Activated T-helper 1 cell treated with anti-CD3 and anti-CD28 coated beads, Interleukin-2, amount 50 U/mL, for 16 hours (primary cell): ENCODE measurements at places on chromosomes 13 and 19.

DNA sequence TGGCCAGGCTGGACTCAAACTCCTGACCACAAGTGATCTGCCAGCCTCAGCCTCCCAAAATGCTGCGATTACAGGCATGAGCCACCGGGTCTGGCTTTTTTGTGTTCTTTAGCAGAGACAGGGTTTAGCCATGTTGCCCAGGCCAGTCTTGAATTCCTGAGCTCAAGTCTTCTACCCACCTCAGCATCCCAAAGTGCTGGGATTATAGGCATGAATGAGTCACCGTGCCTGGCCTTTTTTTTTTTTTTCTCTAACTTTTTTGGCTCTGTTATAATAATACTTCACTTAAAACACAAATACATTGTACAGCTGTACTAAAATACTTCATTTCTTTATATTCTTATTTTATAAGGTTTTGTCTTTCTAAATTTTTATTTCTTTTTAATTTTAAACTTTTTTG lies 599.5 kb upstream of the PCDH9 start:
- no peak for DNase-seq

- DNase-seq = no peak
Measured at GRCh38 chr13:110784704-110785103, 71.2 kb downstream of the ING1 start.

DNA sequence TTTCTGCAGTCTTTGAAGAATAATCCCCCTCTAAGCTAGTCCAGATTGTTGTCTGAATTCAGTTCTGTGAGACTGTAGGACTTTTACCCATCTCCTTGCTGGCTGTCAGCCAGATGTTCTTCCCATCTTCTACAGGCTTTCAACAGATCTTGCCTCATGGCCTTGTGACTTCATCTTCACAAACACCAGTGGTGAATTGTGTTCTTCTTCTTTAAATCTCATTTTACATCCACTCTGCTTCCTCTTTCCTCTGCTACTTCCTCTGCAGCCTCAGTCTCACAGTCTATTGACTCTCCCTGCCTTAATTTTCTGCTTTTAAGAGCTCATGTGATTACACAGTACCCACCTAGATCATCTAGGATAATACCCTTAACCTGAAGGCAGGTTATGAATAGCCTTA lies 859.0 kb upstream of the SLITRK1 start:
- DNase-seq = no peak

DNA sequence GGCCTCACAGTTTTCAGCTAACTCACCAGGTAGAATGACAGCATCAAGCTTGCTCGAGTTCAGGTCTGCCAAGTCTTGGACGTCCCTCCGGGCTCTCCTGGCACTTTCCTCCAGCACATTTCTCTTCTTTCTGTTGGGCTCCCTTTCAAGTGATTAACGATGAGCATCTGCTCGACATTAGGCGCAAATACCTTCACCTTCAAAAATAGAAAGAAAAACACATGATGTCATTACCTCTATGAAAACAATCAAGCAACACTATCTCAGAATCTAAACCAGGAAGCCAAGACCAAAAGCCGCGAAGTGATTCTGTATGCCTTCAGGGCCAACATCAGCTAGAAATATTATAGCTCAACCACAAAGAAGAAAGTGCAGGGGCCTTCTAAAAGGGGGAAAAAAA lies 15.4 kb upstream of the CLN5 start:
- no peak for DNase-seq

GRCh38 chr13:37539170-37539569 lies 59.4 kb downstream of the POSTN start:
- no peak for DNase-seq

DNA sequence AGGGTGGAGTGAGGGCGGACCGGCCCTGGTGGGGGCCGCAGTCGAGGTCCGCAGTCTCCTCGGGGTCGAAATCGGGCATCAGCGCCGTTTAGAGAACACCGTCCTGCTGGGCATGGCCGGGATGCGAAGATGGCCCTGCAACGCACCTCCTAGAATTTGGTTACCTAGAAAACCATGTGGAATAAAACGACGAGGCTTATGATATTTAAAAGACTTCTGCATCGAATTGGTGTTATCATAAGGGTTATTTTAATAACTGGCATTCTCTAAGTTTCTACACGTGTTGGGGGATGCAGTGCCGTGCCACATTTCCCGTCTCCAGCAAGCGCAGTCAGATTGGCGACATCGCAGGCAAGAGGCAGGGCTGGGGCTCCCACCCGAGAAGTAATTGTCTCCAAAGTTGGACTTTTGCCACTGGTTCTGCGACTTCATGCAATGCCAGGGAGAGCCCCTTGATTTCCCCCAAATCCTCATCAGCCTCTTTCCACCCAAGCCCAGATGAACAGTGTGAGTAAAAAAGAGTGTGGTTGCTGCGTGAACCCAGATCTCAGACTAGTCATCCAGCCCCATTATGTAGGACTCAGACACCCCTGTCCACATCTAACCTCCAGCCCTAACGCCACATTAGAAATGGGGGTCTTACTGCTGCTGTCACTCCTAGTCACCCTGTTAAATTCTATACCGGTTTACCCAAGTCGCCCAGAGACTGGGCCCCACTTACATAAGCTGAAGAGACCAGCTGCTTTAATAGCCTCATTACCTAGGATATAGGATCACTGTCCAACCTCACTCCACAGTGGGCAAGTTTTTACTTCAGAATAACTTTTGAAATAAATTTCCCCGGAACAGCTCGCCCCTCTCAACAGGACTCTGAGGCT lies 571 bp upstream of the DHRS12 start:
- no peak for DNase-seq

DNA sequence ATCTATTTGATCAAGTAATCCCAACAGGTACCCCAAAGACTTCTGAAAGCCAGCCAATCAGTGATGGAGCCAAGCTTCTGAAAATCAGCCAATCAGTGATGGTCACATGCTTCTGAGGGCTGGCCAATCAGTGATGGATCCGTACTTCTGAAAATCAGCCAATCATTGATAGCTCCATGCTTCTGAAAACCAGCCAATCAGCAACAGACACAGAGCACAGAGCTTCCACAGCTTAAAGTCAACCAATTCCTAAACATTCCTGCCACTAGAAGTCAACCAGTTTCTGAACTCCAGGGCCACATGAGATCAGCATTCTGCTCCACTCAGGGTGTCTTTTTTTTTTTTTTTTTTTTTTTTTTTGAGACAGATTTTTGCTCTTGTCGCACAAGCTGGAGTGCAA lies 8.2 kb upstream of the HSD17B14 start:
- DNase-seq = no peak

DNA sequence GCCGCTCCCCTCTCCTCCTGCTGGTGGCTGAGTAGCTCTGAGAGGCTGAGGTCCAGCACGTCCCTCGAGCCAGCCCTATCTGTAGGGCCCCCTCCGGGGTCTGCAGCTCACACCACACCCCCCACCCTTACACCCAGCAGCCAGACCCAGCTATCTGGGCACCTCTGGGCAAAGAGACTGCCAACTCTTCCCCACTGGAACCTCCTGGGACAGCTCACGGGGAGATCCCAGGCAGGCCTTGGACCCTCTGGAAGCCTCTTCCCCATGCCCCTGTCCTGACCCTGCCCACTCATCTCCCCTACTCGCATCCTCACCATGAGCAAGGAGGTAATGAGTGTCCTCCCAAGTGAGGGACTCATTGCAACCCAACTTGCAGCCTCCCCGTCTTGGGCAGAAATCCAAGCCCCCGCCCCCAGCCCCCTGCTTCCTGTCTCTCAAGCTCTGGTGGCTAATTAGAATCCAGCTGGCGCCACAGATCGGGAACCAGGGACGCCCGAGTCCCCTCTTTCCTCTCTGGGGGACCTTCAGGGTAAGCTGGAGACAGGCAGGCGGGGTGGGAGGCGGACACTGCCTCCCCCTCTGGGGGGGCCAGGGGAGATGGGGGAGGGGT lies 22.1 kb downstream of the ADGRL1 start:
- no peak for DNase-seq

DNA sequence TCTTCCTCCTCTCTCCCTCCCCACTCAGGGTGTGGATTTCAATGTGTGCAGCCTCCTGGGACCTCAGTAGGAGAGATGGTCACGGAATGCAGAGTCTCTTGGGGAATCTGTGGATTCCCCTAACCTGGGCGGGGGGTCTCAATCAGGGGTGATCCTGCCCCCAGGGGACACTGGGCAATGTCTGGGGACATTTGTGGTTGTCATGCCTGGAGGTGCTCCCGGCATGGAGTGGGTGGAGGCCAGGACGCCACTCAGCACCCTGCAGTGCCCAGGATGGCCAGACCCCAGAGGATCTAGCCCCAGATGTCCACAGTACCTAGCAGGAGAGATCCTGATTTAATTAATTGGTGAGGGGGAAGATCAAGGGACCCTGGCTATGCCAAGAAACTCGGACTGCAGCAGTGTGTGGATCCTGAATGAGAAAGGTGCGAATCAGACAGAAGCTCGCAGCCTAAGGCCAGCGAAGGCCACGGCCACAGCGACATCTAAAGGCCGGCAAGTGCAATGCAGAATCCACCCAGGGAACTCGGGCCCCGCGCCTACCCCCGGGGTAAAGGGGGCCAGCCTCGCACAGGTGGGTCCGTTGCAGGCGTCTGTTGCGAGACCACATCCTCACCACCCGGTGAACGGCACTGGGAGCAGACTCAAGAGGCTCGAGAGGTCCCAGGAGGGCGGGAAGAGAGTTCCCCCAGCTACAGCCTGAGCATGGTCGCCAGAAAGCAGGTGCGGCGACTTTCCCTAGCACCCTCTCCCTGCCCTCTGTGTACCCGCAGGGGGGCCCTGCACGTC lies 88.8 kb downstream of the GNG7 start:
- peak; percentile 40 for DNase-seq

DNA sequence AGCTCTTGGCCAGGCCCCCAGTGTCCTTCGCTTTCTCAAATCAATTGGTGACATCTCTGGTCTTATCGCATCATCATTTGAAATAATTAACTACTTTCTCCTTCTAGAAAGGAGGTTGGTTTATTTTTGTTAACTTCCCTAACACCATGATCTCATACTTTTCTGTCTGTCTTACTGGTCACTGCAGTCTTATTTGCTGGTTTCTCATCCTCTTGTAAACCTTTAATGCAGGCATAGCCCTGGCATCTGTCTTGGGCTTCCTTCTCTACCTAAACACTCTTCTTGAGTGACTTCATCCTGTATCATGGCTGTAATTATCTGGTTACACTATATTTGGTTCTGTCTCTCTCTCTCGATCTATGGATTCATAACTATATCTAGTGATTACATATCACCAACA lies 152.8 kb downstream of the CYSLTR2 start:
- no peak for DNase-seq

DNA sequence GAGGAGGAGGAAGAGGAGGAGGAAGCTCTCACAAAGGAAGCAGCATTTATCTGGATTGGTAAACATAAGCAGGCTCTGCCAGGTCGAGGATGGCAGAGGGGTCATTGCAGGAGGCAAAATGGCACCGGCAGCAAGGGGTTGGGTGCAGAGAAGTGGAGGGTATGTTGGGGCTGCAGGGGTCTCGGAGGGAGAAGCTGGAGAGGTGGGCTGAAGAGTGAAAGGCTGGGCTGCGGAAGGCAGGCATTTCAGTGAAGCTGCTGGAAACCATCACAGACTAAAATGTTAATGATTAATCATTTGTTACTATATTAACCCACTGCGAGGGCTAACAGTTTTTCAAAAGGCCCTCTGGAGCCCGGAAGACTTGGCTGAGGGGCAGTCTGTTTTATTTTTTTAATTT lies 24.6 kb downstream of the TPT1 start:
- no peak for DNase-seq

DNA sequence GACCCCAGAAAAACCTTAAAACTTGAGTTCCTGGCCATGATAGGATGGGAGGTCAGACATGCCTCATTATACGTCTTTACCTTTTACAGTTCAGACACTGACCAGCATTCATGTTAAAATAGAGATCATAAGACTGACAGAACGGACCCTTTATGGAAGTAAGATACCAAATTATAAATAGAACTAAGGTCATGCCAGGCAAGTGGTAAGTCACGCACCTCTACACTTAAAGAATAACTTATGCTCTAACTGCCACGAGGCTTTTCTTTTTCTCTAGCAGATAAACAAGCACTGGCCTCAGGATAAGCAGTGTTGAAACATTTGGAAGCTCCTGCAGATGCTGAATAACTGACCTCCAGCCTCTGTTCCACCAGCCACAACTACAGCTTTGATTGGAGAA lies 28.4 kb downstream of the GPR42 start:
- DNase-seq = no peak

GRCh38 chr13:99085139-99085807 lies 107.4 kb upstream of the DOCK9 start:
- no peak for DNase-seq

DNA sequence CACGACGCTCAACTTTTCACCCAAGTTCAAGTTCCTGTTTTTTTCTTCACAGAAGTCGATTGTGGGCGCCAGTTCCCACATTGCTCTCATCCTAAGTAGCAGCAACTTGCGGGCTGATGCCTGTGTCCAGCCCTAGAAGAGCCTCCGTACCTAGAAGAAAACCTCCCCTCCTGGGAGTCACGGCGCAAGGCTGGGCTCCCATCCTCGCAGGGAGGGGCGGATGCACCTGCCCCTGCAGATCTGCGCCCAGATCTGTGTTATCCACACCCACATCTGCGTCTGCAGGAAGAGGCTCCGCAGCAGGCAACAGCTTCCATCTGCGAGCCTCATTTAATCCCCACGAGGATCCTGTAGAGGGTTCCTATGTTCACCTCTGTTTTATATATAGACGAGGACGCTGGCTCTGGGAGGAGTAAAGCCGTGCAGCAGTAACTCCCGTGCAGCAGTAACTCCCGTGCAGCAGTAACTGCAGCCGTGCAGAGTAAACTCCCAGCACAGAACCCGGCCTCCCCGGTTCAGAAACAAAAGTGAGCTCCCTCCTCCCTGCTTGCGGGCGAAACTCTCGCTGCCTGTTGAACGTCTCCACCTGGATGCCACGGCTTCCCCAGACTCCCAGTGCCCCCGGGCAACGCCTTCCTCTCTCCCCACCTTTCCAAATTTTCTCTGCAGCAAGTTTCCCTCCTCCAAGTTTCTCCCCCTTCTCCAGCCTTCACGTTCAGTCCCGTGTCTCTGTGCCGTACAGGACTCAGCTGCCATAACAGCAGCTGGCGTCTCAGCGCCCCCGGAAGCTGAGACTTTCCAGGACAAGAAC lies 23.5 kb upstream of the LAIR1 start:
- DNase-seq = peak; percentile 33

- no peak for DNase-seq
Measured at GRCh38 chr19:39277598-39277997, 9.4 kb downstream of the IFNL2 start.

- DNase-seq = no peak
Measured at GRCh38 chr19:41889896-41890295, 6.9 kb downstream of the ARHGEF1 start.

GRCh38 chr13:94400874-94401273 lies 78.6 kb downstream of the DCT start:
- DNase-seq = no peak

- no peak for DNase-seq
Measured at GRCh38 chr13:78787190-78787589, 128.2 kb upstream of the OBI1 start.

GRCh38 chr19:41407271-41407670 lies 9.7 kb downstream of the BCKDHA start:
- DNase-seq = no peak

- no peak for DNase-seq
Measured at GRCh38 chr13:94968757-94969086, 256.4 kb upstream of the SOX21 start.

DNA sequence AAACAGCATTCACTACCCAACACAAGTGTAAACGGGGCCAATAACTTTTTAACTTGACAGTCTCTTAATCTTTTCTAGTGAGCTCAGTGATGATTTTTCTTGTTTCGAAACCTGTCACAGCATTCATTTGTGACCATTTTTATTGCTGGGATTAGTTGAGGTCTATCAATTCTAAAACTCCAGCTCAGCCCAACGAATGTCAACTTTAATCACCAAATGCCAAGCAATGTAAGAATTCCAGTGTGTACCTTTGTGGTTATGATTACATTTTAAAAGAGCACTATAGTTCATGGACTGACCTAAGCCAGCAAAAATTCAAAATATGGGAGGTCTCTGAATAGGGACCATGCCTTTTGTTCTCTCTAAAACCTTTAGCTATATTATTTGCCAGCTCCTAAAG lies 694.3 kb upstream of the SGCG start:
- no peak for DNase-seq
